ENCODE measurements at places on chromosomes 6 and 20. TPM values are rescaled to one million over a fixed set of nuclear protein-coding genes. Genes with fewer than 3 reads are reported as not detected.

The TPBG gene
- 0.48 TPM for total RNA-seq

DNA sequence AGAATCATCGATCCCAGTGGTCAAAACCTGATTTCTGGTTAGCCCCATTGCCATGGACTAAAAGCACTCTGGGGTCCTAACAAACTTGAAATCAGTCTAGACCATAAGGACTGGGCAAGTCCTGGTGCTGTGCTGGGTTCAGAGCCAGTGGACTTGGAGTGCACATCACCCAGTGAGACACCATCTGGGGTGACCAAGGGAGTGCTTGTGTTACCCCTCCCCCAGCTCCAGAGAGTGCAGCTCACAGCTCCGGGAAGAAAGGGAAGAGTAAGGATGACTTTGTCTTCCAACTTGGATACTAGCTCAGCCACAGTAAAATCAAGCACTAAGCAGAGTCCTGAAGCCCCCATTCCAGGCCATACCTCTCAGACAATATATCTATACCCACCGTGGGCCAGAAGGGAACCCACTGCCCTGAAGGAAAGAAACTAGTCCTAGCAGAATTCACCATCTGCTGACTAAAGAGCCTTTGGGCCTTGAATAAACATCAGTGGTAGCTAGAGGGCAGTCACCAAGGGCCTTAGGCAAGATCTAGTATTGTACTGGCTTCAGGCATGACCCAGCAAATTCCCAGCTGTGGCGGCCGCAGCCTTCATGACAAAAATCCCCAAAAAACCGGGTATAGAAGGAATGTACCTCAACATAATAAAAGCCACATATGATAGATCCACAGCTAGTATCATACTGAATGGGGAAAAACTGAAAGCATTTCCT is 153.5 kb upstream of the OGFRL1 start:
- DNase-seq, result no peak
- no peaks in the 10 kb centered on the region for H3K27me3 ChIP-seq
- H3K36me3 ChIP-seq, result no peaks in the 10 kb centered on the region
- no peak overlapping the region for H3K4me3 ChIP-seq
- no peaks in the 10 kb centered on the region for H3K4me1 ChIP-seq
- no peak overlapping the region for H3K27ac ChIP-seq

- no peak overlapping the region for H3K27ac ChIP-seq
- no peaks in the 10 kb centered on the region for H3K36me3 ChIP-seq
- H3K4me3 ChIP-seq, result no peak overlapping the region
- H3K27me3 ChIP-seq, result peaks cover 16% of the 10 kb centered on the region
- no peak for DNase-seq
Observed at GRCh38 chr6:45417436-45417835, 39.7 kb upstream of the SUPT3H start.

DNA sequence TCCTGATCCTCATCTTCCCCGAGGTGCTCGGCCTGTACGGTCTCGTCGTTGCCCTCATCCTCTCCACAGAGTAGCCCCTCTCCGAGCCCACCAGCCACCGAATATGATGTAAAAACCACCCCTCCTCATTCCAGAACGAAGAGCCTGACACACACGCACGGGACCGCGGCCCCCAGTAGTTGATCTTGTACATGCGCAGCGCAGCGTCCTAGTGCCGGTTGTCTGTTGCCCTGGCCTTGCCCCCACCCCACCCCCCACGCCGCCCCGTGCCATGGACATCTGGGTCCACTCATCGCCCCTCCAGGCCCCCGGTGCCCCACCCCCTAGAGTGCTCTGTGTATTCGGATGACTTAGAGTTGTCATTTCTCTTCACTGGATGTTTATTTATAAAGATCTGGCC is 5.2 kb upstream of the PRPH2 start:
- H3K4me1 ChIP-seq, result peaks cover 10% of the 10 kb centered on the region
- H3K27me3 ChIP-seq, result no peaks in the 10 kb centered on the region
- DNase-seq, result no peak
- no peak overlapping the region for H3K27ac ChIP-seq
- H3K36me3 ChIP-seq, result no peaks in the 10 kb centered on the region

DNA sequence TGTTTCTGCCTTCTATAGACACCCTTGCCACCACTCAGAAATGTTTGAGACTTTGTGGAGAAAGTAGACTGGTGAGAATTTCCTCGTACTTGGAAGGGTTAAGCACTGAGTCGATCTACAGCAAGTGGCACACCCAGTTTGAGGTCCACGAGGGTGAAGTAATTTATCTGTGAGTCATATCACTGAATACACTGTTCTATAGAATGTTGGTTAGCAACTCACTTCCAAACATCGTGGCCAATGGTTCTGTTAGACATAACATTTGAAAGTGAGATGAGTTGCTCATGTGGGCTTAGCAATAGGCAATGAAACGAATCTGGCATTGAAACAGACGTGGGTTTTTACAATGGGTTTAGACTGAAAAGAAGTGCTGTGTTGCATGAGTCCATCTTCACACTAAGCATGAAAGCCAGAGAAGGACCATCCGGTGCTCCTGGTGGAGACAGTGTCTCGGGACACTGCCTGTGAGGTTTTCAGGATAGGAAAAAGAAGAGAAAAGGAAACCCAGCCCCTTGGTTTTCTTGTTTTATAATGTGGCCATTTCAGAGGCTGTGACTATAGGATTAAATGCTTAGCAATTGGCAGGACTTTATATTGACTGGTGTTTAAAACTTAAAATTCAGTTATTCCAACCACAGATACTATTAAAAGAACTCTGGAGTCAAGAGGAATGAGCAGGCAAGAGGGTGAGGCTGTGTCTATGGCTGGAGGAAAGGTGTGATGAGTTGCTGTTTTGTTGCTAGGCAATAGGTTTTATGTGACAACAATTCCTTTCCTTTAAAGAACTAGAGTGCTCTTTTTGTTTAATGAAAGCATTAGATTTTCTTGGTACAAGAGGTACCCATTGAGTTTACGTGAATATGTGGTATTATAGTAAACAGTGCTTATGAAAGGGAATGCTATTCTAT is 31.0 kb upstream of the EZR start:
- H3K4me1 ChIP-seq, result peaks cover 34% of the 10 kb centered on the region
- H3K36me3 ChIP-seq, result no peaks in the 10 kb centered on the region
- DNase-seq, result no peak
- H3K4me3 ChIP-seq, result no peak overlapping the region
- H3K27me3 ChIP-seq, result no peaks in the 10 kb centered on the region

DNA sequence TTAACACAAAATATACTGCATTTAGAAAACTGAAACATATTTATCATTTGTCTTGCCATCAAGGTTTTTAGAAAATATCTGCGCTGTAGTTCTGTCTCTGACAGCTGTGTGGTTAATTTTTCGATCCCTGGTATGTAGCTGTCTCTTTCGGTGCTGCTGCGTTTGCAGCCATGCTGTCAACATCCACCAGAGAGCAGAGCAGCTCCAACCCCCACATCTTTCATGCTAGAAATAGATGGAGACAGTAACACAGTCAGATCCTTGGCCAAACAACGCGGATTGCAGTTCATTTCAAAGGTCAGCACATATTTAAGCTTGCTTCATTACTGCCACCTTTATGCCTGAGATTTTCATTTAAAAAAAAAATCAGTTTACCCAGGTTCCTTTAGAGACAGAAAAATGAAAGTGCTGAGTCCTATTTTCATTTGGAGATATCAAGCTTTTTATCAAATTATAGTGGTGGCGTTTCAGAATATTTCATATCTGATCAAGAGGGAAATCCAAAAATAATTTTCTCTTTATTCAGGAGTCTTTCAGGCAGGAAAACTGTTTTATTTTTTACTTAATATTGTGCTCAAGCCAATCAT is 157.7 kb upstream of the MMS22L start:
- H3K4me1 ChIP-seq, result no peaks in the 10 kb centered on the region
- DNase-seq, result no peak
- no peak overlapping the region for H3K27ac ChIP-seq

- no peak overlapping the region for H3K27ac ChIP-seq
- no peaks in the 10 kb centered on the region for H3K27me3 ChIP-seq
- no peak overlapping the region for H3K4me3 ChIP-seq
- no peaks in the 10 kb centered on the region for H3K4me1 ChIP-seq
- no peaks in the 10 kb centered on the region for H3K36me3 ChIP-seq
Observed at GRCh38 chr6:170032706-170033309, 258.1 kb downstream of the DLL1 start.

- no peak for DNase-seq
- peak overlapping the region; percentile 94 for H3K27ac ChIP-seq
- peaks cover 21% of the 10 kb centered on the region for H3K4me1 ChIP-seq
- peaks cover 19% of the 10 kb centered on the region for H3K36me3 ChIP-seq
- no peaks in the 10 kb centered on the region for H3K27me3 ChIP-seq
Observed at GRCh38 chr6:34237316-34237721, 646 bp downstream of the HMGA1 start.

GRCh38 chr20:46999801-47000465 is 105.3 kb downstream of the EYA2 start:
- DNase-seq, result no peak
- H3K27me3 ChIP-seq, result 0 out of 2 replicates have a peak, but pooled peaks cover 1% of the 10 kb centered on the region
- H3K27ac ChIP-seq, result no peak overlapping the region
- H3K36me3 ChIP-seq, result no peaks in the 10 kb centered on the region
- H3K4me3 ChIP-seq, result no peak overlapping the region

- peak; percentile 94 for DNase-seq
- H3K4me1 ChIP-seq, result peaks cover 15% of the 10 kb centered on the region
- no peaks in the 10 kb centered on the region for H3K27me3 ChIP-seq
- H3K36me3 ChIP-seq, result no peaks in the 10 kb centered on the region
- H3K27ac ChIP-seq, result peak overlapping the region; percentile 96
Observed at GRCh38 chr6:30686908-30687658, 638 bp upstream of the PPP1R18 start.

DNA sequence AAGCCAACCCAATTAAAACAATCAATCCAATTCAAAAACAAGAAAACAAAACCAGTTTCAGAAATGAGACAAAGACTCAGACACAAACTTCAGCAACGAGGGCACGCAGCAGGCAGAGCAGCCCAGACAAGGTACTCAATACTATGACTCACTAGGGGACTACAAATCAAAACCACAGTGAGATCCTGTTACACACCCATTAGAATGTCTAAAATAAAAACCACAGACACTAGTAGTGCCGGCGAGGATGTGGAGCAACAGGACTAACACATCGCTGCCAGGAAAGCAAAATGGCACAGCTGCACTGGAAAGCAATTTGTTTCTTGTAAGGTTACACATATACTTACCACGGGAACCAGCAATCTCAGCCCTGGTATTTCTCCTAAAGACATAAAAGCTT is 28.4 kb upstream of the MAS1L start:
- DNase-seq, result no peak
- no peak overlapping the region for H3K4me3 ChIP-seq
- no peak overlapping the region for H3K27ac ChIP-seq
- peaks cover 4% of the 10 kb centered on the region for H3K27me3 ChIP-seq

GRCh38 chr6:88376197-88376596 is 210.1 kb upstream of the CNR1 start:
- H3K27ac ChIP-seq, result no peak overlapping the region
- DNase-seq, result no peak
- H3K4me1 ChIP-seq, result no peaks in the 10 kb centered on the region
- H3K27me3 ChIP-seq, result no peaks in the 10 kb centered on the region

GRCh38 chr6:144284783-144285547 is at the start of gene UTRN:
Gene UTRN, plus strand, starts transcription at chr6:144285335. Its CDS starts 6,494 bp downstream, at chr6:144291829.
- no peaks in the 10 kb centered on the region for H3K4me1 ChIP-seq
- peaks cover 9% of the 10 kb centered on the region for H3K27me3 ChIP-seq
- peak within 1 kb of the TSS; percentile 91 for H3K4me3 ChIP-seq

DNA sequence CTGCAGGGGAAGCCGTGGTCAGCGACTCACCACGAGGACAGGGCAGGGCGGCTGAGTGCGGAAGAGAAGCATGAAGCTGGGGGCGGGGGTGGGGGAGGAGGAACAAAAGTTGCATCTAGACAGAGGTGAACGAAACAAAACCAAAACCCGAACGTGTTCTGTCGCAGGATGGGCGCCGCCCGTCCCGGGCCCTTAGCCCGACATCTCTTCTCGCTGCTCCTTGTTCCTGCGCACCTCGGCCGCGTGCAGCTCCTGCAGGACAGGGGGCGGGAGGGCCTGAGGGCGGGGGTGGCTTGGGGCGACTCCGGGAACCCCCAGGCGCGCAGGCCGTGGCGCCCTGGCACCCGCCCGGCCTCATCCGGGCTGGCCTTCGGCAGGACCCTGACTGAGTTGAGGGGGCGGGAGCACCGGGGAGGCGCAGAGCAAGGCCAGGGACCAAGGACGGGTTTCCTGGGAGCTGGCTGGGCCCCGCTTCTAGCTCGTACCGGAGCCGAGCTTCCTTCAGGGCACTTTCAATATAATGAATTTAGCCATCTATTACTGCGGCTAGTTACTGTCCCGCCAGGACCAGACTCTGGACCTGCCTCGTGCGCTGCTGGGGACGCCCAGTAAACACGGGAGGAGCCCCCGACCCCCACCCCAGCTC is 12.0 kb downstream of the STMN3 start:
- no peaks in the 10 kb centered on the region for H3K36me3 ChIP-seq
- H3K27me3 ChIP-seq, result no peaks in the 10 kb centered on the region
- DNase-seq, result no peak
- H3K4me3 ChIP-seq, result peak overlapping the region; percentile 92
- peak overlapping the region; percentile 74 for H3K27ac ChIP-seq

The CCN2 gene
- 0.62 TPM for total RNA-seq

GRCh38 chr20:4043796-4044195 is 28.4 kb upstream of the RNF24 start:
- H3K27ac ChIP-seq, result no peak overlapping the region
- H3K4me3 ChIP-seq, result no peak overlapping the region
- no peaks in the 10 kb centered on the region for H3K27me3 ChIP-seq
- no peaks in the 10 kb centered on the region for H3K36me3 ChIP-seq
- peaks cover under 1% of the 10 kb centered on the region for H3K4me1 ChIP-seq

The TTLL9 gene
- 0.21 TPM for total RNA-seq

GRCh38 chr6:14120546-14120945 is 3.0 kb downstream of the CD83 start:
- no peak for DNase-seq
- H3K36me3 ChIP-seq, result peaks cover 14% of the 10 kb centered on the region
- H3K27ac ChIP-seq, result no peak overlapping the region
- no peaks in the 10 kb centered on the region for H3K27me3 ChIP-seq

- H3K27me3 ChIP-seq, result no peaks in the 10 kb centered on the region
- no peak overlapping the region for H3K27ac ChIP-seq
- H3K4me1 ChIP-seq, result no peaks in the 10 kb centered on the region
- DNase-seq, result no peak
- H3K4me3 ChIP-seq, result no peak overlapping the region
Observed at GRCh38 chr6:39444479-39445019, 122.0 kb upstream of the KCNK16 start.

DNA sequence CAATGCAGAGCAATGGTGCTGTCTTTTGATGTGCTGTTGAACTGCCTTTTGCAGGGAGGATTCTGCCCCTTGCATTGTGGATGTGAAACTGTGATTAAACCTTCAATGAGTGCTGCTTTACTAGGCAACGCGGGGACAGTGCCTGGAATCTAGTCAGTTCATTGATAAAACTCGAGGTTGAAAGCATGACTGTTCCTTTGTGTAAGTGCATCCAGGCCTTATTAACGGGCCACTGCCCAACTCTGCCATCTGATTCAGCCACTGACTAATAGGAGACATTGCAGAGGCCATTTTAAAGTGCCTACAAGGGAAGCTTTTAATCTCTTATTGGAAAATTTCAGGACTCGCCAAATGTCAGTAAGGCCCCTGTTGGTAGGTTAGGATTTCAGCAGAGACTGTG is 49.3 kb downstream of the SLC35F1 start:
- H3K36me3 ChIP-seq, result no peaks in the 10 kb centered on the region
- H3K4me1 ChIP-seq, result no peaks in the 10 kb centered on the region
- H3K27me3 ChIP-seq, result no peaks in the 10 kb centered on the region
- no peak overlapping the region for H3K4me3 ChIP-seq
